ENCODE measurements at places on chromosomes 2 and 18.

- DNase-seq: no peak
Measured at GRCh38 chr2:47645246-47645645, 137.7 kb upstream of the MSH6 start.

DNA sequence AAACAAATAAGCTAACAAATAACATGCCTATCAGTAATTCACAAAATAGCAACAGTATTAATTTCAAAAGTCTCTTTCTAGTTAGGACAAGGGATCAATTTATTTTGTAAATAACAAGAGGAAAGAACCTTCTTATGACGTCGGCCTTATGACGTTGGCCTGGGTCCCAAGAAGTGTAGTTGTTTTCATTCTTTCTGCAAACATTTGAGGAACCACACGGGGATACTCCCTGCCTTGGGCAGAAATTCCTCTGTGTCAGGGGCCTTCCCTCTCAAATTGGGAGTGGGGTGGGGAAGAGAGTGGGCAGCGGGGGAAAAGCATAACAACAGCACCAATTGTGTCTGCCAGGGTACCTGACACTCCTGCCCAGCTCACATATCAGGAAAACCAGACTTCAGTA, 1.3 kb downstream of the CCDC68 start:
- DNase-seq: no peak

GRCh38 chr2:188410504-188411235, 119.0 kb downstream of the GULP1 start:
- DNase-seq: no peak

DNA sequence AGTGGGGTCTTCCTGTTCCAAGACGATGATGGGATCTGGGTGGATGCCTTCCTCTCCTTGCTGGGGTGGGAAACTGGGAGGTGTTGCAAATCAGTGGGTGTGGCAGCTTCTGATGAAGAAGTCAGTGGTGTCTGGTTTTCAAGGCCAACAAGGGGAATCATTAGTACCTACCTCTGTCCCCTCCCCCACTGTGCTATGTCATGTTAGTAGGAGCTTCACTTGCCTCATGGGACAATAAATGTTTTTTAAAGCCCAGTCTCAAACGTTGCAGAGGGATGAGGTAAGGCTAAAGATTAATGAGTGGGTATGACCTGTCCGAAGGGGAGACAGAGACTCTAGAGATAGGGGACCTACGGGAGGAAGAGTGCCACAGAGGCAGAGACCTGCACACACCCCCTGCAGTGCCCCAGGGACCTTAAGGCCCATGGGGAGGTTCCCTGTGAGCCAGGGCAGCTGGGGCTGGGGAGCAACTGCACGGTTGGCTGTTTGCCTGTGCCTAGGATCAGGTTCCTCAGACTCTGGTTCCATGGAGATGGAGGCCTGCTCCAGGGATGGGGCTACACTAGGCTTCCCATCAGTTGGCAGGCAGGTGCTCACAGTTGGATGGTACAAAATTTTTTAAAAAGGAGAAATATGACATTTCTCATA, 37.8 kb upstream of the SLC1A4 start:
- DNase-seq: no peak

GRCh38 chr2:193348055-193348454, 1153.3 kb upstream of the TMEFF2 start:
- no peak for DNase-seq

GRCh38 chr2:73175663-73176204, 26.6 kb upstream of the NOTO start:
- no peak for DNase-seq

GRCh38 chr18:555705-556457, 24.3 kb upstream of the CETN1 start:
- no peak for DNase-seq

- no peak for DNase-seq
Measured at GRCh38 chr2:239765076-239765845, 259.9 kb downstream of the NDUFA10 start.

DNA sequence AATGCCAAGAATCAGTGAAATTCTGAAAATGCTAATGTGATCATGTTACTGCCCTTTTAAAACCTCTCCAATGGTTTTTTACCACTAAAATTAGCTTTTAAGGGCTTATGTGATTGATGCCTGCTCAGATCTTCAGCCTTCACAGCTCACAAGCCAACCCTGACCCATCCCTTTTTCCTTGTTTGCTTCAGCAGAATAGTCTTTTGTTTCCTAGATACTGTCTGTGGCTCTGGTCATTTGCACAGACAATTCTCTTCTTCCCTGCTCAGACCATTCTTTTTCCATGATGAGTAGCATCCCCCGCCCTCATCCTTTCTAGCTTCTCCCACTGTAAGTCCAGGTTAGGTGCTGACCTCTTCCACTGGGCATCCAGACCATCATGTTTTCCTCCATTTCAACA, 164.9 kb upstream of the NT5C1B start:
- DNase-seq: no peak

DNA sequence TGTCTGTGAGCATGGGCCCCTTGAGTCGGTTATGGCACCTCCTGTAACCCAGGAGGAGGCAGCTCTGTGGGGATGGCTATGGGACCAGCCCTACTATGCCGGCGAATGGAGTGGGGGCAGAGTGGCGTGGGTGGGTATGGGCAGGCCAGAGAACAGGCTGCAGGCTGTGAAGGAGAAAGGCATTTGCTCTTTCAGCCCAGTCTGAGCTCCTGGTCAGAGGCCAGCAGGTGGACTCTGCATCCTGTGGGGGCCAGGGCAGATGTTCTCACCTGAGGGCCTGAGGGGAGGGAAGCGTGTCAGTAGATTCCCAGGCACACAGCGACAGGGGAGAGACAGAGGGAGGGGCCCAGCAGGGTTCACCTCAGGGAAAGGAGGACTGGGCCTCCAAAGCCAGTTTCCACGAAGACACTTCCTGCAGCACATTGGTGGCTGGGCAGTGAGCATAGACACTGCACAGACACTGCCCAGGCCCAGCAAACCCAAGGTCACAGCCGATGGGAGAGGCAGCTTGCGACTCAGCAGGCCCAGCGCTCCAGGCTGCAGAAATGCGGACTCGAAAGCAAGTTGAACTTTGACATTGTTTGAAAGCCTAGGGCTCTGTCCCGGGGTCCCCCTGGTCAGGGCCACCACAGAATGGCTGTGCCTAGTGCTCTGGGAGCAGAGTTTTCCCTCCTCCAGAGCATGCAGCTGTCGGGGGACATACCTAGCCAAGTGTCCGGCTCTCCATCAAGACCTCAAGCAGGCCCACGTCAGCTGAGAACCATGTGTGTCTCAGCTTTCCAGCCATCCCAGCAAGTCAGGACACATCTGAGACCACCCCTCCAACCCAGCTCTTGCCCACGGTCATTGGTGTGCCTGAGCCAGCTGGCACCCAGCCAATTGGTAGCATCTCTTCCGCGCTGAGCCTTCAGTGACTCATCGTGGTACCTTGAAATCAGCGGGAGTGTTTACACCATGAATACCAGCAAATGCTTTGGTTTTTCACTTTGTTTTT, 53.8 kb downstream of the TGOLN2 start:
- peak; percentile 23 for DNase-seq

- DNase-seq: no peak
Measured at GRCh38 chr2:47127862-47128543, 27.1 kb downstream of the STPG4 start.

GRCh38 chr2:32772638-32773447, 145.0 kb downstream of the TTC27 start:
- no peak for DNase-seq

DNA sequence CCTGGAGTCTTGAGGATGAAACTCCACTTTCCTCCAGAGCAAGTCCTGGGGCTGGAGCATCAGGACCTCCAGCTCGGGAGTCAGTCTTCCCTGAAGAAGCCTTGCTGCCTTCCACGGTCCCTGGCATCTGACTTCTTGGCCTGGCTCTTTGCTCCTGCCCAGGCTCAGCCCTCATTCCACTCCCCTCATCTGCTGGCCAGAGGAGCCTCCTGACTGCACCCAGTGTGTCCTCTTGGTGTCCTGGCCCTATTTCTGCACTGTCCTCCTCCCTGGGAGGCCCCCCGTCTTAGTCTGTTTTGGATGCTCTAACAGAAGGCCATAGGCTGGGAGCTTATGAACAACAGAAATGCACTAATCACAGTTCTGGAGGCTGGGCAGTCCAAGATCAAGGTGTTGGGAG, 231.5 kb downstream of the LOXHD1 start:
- no peak for DNase-seq

- DNase-seq: no peak
Measured at GRCh38 chr2:109410039-109410815, 203.5 kb downstream of the SEPTIN10 start.

DNA sequence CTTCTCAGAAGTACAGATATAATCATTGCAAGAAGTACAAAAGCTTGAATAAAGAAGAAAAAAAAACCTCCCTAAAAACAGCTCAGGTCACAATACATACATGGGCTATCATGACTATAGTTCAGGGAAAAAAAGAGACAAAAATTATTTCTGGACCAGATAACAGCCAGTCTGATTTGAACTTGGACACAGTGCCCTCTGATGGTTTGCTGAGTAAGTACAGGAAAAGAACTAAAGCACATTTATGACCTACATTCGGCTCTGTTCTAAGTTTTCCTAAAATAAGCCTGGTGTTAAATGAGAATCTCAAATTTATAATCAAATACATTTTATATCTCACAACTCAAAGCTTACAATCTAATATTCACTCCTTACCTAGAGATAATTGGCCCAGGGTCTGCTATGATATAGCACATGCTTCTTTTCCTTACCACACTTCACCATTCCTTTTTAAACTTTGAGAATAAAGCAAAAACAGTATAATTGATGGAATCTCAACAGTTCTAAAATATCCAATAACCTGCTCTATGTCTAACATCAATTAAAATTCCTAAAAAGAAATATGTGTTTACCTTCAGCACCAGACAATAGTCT, 81.1 kb downstream of the RAPH1 start:
- DNase-seq: no peak

DNA sequence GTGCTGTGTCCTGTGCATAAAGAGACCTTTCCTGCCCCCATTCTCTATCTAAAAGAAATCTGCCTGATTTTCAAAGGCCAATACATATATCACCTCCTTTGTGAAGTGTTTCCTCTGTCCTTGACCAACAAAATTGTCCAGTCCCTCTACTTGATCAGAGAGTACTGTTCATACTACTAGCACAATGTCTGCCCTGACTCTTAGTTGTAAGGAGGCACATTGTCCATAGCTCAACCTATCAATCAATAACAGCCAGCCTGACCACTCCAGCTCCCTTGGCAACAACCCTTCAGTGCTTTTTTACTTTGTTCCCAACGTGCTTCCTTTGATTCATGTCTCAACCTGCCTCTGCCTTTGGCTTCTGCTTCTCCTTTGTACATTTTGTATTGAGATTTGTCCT, 398.9 kb downstream of the TRIB2 start:
- no peak for DNase-seq

GRCh38 chr2:230885463-230886130, 20.9 kb downstream of the ITM2C start:
- no peak for DNase-seq

GRCh38 chr2:195590861-195591205, 66.2 kb upstream of the SLC39A10 start:
- DNase-seq: no peak

DNA sequence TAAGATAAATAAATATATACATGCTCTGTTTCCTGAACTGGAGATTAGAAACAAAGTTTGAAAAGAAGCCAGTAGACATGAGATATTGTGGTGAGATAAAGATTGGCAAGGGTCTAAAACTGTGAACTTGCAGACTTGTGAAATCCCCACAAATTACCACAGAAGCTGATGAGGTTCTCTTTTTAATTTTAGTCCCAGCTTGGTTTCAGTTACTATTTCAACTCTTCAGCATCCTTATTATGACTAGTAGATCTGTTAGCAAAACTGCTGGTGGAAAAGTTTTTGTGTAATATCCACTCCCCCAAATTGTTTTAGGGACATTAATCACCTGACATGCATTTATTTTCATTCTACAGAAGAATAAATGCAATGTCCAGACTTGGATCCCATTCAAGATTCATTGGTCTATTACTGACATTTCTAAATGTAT, 20.8 kb downstream of the RASGRP3 start:
- no peak for DNase-seq

All from T1000 (cell line).